ENCODE measurements at places on chromosomes 16 and 17.
A peak's percentile ranks its signal among the peaks of the same experiment; 100 is the strongest.

GRCh38 chr16:53048139-53048915 is 4.4 kb downstream of the CHD9NB start:
- peak; percentile 66 for DNase-seq

GRCh38 chr17:77376795-77377709 is 236.3 kb downstream of the SEC14L1 start:
- no peak for DNase-seq

- DNase-seq = no peak
These were observed 137.6 kb upstream of the RCVRN start for GRCh38 chr17:10042589-10043244.

GRCh38 chr17:80005360-80006338 is 30.0 kb downstream of the TBC1D16 start:
- DNase-seq = peak; percentile 78

DNA sequence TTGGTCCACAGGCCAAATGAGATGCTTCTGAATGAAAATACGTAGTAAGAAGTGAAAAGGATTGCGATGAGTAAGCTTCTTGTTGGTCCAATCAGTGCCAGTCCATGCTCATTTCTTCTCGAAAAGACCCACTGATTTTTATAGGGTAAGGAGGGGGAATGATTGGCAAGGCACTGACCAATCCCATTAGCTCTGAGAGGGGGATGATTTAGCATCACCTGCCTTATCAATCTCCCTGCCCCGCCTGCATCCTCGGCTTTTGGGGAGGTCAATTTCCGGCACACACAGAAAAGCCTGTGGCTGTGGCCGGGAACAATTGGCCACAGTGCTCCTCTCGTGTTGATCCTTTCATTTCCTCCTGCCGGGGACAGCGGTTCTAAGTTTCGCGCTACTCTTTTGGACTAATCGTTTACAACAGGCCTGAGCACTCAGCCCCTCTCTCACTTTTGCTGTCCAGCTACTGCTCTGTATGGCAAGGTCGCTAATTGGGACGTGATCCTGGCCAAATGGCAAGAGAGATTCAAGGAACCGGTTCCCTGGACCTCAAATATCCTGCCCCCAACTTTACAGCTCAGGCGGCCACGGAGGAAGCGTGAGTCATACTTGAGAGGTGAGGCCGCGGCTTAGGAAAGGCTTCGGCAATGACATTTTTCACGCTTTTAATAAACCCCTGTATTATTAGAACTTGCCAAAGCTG is 43.1 kb downstream of the TBX4 start:
- peak; percentile 67 for DNase-seq

- DNase-seq = no peak
These were observed 348.7 kb upstream of the TNRC6C start for GRCh38 chr17:77609553-77610517.

DNA sequence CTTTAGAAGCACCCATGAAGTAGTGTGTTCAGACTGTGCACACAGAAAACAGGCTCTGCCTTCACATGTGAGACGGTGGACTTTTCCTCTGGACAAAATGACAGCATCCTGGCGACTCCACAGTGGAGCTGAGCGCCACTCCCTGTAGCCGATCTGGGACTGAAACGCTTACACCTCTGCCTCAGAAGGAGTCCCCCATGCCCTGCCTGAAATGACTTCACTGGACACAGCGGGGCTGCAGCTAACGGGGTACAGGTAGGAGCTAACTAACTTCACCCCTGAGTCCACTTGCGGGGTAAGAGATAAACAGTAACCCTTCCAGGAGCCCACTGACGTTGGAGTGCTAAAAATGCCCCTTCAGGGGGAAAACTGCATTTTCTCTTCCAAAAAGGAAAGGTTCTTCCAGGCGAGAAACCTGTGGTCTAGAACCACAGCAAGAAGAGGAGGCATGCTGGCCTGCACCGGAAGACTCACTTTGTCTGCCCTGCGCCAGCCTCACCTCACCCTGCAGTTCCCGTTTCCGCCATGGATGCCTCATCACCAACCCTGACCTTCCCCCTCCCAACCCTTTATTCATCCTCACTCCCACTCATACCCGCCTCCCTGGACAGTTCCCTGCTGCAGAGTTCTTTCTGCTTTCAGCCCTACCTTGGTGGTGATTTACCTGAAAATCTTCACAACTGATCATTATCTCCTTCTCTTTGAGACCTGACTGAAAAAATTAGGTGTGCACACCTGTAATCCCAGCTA is 19.4 kb upstream of the ENDOV start:
- DNase-seq = no peak

GRCh38 chr17:61720016-61720795 is 129.2 kb upstream of the NACA2 start:
- no peak for DNase-seq

GRCh38 chr16:75042426-75043174 is 43.8 kb downstream of the ZNRF1 start:
- no peak for DNase-seq

- no peak for DNase-seq
These were observed 23.3 kb downstream of the CEP295NL start for GRCh38 chr17:78879635-78880186.

DNA sequence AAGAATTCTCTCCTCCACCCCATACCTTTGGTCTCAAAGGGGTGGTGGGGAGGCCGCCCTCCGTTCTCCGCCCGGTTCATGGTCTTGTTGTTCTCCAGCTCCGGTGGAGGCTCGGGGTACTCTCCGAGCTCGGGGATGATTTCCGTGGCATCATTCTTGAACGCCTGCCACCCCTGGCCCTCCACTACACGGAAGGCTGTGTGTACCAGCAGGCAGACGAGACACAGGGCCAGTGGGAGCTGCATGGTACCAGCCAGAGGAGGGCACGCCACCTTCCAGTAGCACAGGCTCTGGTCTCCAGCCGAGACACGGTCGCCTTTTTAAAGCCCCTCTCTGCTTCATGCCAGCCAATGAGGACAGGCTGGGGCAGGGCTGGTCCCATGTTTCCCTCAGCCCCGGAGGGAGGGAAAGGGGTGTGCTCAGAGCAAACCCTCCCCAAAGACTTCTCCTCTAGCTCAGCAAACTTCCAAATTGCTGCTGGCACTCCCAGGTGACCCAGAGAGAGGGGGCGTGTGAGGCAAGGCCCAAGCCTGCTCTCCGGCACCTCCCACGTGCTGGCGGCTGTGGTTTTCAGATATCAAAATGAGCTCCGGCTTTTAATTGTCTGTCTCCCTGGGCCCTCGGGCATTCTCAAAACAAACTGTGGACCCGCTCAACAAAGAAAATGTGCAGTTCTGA is at the start of gene SOST:
TSS of gene SOST (minus strand) at position 295 of the 678 bp plus-strand sequence. CDS start at position 245, 50 bp downstream.
- DNase-seq = no peak

DNA sequence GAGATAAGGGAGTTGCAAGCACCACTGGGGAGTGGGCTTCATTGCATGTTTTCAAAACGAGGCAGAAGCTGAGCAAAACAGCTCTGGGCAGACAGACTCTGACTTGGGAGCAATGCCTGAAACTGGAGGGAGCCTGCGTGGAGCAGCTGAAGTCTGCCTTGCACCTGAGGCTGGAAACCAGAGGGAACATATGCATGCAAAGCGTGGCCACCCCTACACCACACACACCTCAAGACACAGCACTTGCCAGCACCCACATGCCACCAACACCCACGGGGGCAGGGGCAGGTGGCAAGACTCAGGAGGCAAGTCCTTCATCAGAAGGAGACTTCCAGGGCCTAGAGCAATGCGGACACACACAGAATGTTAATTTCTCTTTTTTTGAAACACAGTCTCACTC is 45.8 kb downstream of the COTL1 start:
- no peak for DNase-seq

DNA sequence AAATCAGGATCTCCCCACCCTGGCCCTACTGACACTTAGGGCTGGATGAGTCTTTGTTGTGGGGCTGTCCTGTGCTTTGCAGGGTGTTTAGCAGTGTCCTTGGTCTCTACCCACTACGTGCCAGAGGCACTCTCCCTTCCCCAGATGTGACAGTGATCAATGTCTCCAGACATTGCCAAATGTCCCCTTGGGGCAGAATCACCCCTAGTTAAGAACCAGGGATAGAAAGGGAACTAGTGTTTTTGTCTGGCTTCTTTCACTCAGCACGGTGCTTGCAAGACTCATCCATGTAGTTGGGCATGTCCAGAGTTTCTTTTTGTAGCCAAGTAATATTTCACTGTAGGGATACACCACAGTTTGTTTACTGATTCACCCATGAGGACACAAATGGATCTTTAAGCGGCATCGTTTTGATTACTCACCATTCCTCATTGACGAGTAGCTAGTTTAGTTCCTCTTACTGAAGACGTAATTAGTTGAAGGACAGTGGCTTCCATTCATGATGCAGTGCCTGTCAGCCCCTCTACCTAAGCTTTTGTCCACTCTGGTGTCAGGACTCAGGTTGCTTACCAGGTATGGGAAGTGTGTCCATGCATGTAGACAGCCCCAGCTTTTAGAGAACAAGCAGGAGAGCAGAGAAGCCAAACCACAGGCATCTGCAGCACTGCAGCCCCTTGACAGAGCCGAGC is 26.0 kb upstream of the ITGB4 start:
- no peak for DNase-seq

DNA sequence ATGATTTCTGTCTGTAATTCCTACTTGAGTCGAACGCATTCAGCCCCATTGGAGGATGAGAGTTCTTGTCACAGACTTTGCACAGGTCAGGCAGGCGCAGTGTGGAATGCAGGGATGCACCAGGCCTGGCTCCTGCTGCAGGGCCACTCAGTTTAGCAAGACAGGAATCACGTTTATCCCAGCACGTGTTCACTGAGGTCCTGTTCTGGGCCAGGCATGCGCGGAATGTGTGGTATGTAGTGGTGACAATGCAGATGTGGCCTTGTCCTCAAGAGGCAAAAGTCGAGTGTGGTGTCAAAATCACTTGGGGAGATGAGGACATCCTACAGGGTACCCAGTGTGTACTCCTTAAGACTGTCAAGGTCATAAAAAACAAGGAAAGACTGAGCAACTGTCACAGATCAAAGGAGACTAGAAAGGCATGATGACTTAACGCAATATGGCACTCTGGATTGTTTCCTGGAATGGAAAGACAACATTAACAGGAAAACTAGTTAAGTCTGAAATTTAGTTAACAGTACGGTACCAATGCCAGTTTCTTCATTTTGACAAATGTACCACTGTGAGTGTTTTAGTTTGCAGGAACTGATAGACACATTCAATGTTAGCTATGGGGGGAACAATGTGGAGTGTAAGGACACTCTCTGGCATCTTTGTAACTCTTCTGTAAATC is 121.5 kb upstream of the ADAMTS18 start:
- DNase-seq = no peak

GRCh38 chr17:35376245-35376644 is 2.8 kb upstream of the SLFN11 start:
- no peak for DNase-seq

- peak; percentile 70 for DNase-seq
These were observed 170.1 kb upstream of the CDH13 start for GRCh38 chr16:82456683-82457082.

- DNase-seq = no peak
These were observed 22.7 kb downstream of the GINS3 start for GRCh38 chr16:58415003-58415402.

- DNase-seq = no peak
These were observed 54.4 kb upstream of the NETO2 start for GRCh38 chr16:47198180-47198575.

- DNase-seq = no peak
These were observed 30.9 kb downstream of the C17orf75 start for GRCh38 chr17:32311028-32311536.

DNA sequence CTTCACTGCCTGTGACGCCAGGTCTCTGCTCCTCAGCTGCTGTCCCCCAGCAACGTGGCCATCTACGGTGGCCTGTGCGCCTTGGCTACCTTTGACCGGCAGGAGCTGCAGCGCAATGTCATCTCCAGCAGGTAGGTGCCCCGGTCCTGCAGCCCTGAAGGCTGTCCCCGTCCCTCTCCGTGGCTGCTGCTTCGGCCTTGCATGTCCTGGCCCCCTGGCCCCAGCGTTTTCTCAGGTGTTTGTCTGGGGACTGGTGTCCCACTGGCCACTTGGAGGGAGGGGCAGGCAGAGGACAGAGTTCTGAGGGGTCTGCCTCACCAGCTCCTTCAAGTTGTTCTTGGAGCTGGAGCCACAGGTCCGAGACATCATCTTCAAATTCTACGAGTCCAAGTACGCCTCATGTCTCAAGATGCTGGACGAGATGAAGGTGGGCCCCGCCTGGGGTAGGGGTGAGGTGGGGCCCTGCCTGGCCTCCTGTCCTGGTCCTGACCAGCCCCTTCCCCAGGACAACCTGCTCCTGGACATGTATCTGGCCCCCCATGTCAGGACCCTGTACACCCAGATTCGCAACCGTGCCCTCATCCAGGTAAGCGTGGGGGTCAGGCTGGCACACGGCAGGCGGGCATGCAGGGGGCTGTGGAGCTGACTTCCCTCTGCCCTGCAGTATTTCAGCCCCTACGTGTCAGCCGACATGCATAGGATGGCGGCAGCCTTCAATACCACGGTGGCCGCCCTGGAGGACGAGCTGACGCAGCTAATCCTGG is 4.4 kb downstream of the GPS1 start:
- no peak for DNase-seq

All from LoVo (cell line).